D721Med (cell line): ENCODE measurements at places on chromosomes 16 and 17.

GRCh38 chr16:66335704-66336329 is 30.7 kb upstream of the CDH5 start:
- no peak for DNase-seq

DNA sequence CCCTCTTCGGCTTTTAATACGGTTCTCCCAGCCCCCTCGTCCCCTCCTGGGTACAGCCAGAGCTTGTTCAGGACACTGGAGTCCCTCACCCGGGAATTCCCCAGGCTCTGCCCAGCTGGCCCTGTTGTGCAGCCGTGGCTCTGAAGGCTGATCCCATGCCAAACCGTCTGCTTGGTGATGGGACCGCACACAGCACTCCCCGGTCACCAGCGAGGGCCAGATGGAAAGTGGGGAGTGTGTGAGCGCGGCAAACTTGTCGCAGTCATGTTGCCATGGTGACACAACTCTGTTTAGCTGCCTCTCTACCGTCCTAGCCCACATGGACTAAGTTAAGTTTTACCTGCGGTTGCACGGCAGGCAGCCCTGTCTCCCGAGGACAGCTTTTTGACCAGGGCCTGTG is 107.9 kb downstream of the RAP1GAP2 start:
- no peak for DNase-seq

DNA sequence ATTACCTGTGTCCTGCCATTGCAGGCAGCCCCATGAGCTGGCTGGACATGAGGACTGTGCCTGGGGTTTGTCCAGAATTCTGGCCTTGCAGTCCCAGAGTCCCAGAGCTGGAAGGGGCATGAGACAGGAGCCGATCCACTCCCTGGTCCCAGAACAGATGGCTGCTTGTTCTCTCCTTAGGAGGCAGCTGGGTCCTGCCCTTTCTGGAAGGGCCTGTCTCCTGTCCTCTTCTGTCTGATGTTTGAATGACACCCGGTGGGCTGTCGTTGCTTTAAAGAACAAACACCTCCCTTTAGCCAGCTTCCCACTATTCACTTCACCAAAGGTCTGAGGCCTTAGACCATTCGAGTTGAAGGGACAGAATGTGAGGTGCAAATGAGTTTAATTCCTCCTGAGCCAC is 63.8 kb downstream of the RAP1GAP2 start:
- peak; percentile 62 for DNase-seq

GRCh38 chr16:28277537-28278388 is 14.6 kb upstream of the SBK1 start:
- peak; percentile 68 for DNase-seq

- no peak for DNase-seq
These were observed 8.1 kb downstream of the PHKB start for GRCh38 chr16:47469227-47469626.

GRCh38 chr16:56233795-56234566 is 42.7 kb downstream of the GNAO1 start:
- no peak for DNase-seq

DNA sequence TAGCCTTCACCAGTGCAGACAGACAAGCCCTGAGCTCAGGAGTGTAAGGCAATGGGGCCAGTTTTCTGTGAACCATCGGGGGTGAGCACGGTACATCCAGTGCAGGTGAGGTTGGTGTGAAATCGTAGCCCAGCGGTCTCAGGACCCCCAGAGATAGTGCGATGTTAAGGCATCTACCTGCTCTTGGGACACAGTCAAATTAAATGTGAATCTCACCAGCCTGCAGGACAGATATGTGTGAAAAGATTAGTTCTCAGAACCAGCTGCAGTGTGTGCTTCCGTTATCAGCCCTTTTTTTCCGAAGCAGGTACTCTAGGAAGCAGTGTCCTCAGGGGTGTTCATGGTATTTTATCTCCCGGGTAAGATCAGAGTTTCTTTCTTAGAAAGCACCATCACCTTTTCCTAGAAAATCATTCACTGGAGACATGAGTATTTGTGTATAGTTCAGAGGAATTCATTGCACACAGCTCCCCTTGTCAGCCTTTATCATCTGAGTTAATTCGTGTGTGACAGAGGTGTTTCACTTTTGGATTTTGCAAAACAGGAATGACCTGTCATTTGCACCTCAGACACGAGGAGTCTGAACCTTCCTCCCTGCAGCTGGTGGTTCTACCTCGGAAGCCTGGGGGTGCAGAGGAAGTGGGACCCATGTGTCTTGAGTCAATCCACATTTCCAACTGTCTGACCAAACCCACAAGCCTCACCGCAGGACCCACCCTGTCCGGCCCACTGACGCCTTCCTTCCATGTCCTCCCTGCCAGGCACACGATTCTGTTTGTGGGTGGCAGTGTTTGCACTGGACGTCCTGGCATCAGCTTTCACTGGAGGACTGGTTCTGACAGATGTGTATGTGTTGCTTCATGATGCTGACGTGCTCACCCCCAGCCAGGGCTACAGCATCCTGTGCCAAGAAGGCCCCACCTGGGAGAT is 107.8 kb downstream of the CLEC16A start:
- DNase-seq = no peak

DNA sequence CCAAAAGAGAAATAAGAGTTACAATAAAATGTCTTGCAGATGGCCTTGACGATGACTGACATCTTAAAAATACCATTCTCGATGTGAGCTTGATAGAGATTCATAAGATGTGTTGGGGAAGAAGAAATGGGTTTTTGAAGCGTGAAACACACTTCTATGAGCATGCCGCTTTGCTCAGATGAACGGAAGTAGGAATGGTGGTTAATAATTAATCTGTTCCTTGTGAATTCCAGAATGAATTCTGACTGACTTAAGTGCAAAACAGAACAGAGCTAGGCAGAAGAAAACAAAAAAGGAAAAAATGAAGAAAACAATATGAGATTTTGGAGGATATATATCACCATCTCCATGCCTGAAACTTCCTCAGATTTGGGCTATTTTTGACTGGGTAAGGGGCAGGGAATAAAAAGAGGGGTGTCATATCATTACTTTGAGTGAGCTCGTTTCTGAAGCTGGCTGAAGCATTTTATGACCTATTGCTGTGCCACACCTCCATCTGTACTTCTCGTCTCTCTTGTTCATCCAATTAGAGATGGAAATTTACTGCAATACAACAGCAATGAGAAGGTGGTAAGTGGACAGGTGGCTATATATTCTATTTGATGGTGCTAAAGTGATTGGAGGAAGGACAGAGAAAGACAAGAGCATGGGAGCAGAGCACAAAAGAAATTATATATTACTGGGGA is 1152.0 kb upstream of the CDH8 start:
- no peak for DNase-seq

- no peak for DNase-seq
These were observed 619 bp upstream of the TMEM92 start for GRCh38 chr17:50273654-50274040.

GRCh38 chr16:78930561-78930960 is 670.0 kb downstream of the MAF start:
- no peak for DNase-seq

GRCh38 chr17:40355123-40355803 is 9.3 kb downstream of the GJD3 start:
- DNase-seq = peak; percentile 96
